ENCODE measurements at places on chromosomes 2 and 18.

GRCh38 chr2:23400703-23401102, 15.7 kb downstream of the KLHL29 start:
- DNase-seq, result no peak

DNA sequence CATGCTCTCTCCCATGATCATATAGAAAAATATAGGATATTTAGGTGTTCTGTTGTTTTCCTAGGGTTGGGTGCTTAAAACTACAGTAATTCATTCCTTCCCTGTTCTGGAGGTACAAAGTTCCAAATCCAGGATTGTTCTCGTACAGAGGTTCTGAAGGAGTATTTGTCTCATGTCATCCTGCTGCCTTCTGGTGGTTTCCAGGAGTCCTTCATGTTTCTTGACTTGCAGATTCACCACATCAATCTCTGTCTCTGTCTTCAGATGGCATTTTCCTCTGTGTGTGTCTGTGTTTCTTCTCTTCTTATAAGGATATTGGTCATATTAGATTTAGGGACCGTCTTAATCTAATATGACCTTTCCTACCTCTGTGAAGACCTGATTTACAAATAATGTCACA, 397.9 kb downstream of the NYAP2 start:
- no peak for DNase-seq

DNA sequence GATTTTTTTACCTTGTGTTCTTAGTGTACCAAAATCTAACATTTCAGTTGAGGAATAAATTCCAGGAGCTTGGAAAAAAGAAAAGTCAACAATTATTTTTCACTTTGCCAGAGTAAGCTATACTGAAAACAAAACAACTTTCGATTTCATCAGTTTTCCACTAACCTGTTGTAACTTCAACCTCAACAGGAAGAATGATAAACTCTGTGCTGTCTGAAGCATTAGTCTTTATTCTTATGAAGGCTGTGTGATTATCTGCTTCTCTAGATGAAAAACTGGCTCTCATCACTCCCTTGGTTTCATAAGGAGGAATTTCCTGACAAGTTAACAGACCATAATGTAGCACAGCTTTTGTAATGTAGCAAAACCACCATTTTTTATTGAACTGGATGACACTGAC, 121.2 kb downstream of the ZAP70 start:
- no peak for DNase-seq

- DNase-seq, result no peak
These were observed 2.0 kb upstream of the HK2 start for GRCh38 chr2:74831693-74832530.

- no peak for DNase-seq
These were observed 61.9 kb upstream of the RBMS1 start for GRCh38 chr2:160555420-160556071.

GRCh38 chr2:104249629-104250028, 604.3 kb upstream of the POU3F3 start:
- DNase-seq, result no peak

- no peak for DNase-seq
These were observed 24.5 kb upstream of the CD28 start for GRCh38 chr2:203681978-203682377.

GRCh38 chr2:239918749-239919148, 106.4 kb downstream of the NDUFA10 start:
- no peak for DNase-seq

DNA sequence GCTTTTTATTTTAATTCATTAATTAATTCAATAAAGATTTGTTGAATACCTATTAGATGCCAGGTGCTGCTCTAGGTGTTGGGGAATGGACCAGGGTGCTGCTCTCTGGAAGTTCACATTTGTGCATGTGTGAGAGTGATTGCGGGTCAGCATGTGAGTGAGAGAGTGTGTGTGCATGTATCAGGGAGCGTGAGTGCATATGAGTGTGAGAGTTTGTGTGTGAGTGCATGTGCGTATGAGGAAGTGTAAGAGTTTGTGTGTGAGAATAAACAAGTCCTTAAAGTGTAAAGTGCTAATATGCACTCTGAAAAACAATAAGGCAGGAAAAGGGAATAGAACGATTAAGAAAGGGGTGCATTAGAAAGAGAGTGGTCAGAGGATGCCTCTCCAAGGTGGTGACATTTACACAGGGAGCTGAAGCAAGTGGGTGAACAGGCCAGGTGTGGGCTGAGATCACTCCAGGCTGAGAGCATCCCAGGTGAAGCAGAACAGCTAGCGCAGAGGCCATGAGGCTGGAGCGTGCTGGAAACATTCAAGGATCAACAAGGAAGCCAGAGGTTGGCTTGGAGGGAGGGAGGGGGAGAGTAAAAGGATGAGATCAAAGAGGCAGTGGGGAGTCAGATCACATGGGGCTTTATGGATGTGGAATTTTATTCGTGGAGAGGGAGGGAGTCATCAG, 50.5 kb upstream of the SLC1A4 start:
- DNase-seq, result no peak

- no peak for DNase-seq
These were observed 336.7 kb downstream of the LPIN1 start for GRCh38 chr2:12083081-12083581.

- no peak for DNase-seq
These were observed 36.8 kb downstream of the MEX3C start for GRCh38 chr18:51160646-51161045.

GRCh38 chr2:46430992-46431391, 48.4 kb upstream of the TMEM247 start:
- DNase-seq, result no peak

GRCh38 chr2:49192036-49192435, 37.7 kb upstream of the FSHR start:
- DNase-seq, result no peak

- no peak for DNase-seq
These were observed 193.1 kb downstream of the ZEB2 start for GRCh38 chr2:144326825-144327224.

DNA sequence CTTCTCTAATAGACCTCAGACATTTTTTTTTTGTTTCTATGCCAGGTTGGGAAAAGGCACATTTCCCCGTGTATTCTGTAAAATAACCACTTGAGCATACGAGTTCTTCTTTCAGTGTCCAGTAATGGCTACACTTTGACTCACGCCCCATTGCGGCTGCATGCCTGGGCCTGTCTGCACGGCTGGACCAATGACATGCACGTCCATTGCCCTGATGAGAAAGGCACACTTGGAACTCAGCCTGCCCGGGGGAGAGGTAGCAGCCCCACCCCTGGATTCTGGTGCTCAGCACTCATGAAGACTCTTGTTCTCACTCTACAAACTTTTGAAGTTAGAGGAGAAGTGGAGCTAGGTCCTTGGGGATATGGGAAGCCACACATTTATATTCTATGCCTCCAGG, 5.8 kb downstream of the PCARE start:
- DNase-seq, result no peak

DNA sequence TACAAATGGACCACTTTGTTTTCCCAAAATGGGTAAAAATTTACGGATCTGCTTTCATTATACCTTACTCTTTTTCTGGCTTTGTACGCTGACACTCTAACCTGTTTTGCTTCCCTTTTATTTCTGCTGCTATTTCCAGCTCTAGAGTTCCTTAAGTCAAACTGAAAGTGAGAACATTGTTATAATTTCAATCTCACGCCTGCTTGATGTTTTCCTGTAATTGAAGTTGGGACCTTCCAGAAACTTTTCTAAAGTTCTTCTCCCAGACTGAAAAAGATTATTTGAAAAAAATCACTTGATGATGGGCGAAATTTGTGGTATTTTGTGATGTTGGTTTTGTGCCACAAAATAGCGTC, 1.8 kb downstream of the GLS start:
- DNase-seq, result no peak

- DNase-seq, result no peak
These were observed 25.8 kb downstream of the NEDD4L start for GRCh38 chr18:58069721-58070292.

- no peak for DNase-seq
These were observed 64.5 kb downstream of the ROCK1 start for GRCh38 chr18:21047126-21047525.

- DNase-seq, result no peak
These were observed 24.5 kb upstream of the ALPP start for GRCh38 chr2:232354069-232354468.

DNA sequence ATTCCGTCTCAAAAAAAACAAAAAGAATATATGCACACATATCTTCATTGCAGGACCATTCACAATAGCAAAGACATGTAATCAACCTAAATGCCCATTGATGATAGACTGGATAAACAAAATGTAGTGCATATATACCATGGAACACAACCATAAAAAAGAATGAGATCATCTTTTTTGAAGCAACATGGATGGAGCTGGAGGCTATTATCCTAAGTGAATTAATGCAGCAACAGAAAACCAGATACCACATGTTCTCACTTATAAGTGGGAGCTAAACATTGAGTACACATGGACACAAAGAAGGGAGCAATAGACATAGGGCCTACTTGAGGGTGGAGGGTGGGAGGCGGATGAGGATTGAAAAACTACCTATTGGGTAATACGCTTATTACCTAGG, 8.8 kb downstream of the NT5C1B start:
- no peak for DNase-seq

DNA sequence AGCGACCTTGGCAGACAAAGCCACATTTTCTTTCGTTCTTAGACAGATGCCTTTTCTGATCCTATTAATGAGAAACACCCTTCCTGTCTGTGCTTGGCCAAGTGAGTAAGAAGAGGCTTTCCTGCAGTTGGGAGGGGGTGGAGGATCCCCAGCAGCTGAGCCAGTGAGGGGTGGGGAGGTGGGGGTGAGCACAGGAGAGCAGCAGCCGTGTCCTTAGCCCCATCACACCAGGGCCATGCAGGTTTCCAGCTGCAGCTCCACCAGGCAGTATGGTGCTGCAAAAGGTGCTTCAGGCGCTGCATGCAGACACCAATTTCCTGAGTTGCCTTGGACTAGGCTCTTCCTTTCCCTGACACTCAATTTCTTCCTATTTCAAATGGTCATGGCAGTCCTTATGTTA, 123.3 kb upstream of the SIX2 start:
- DNase-seq, result no peak

DNA sequence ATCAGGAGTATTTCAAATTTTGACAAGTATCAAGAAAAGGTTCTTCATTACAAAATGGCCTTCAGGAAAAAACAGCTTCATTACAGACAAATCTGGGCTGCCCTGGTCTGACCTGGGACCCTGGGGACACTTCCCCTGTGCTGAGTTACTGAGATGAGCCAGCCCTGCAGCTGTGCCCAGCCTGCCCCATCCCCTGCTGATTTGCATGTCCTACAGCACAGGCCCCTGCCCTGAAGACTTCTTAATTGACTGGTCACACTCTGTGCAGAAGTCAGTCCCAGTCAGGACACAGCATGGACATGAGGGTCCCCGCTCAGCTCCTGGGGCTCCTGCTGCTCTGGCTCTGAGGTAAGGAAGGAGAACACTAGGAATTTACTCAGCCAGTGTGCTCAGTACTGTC, 235.1 kb downstream of the ANKRD36B start:
- no peak for DNase-seq

DNA sequence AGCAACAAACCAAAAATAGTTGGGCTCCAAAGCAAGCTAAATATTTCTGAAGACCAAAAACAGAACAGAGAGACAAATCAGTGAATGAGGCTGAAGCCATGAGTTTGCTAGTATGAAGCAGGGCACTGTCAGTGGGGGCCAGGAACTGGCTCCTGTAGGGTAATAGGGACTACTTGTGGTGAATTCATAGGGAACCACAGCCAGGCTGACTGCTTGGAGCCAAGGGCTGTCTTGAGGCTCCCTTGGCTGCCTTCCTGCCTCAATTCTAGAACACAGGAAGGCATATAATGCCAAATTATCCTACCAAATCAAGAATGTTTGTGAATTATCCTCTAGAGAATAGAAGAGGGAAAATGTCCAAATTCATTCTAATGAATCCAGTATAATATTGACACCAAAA, 406.0 kb downstream of the CCDC85A start:
- DNase-seq, result no peak

- DNase-seq, result no peak
These were observed 59.3 kb upstream of the SPP2 start for GRCh38 chr2:233991196-233991595.

DNA sequence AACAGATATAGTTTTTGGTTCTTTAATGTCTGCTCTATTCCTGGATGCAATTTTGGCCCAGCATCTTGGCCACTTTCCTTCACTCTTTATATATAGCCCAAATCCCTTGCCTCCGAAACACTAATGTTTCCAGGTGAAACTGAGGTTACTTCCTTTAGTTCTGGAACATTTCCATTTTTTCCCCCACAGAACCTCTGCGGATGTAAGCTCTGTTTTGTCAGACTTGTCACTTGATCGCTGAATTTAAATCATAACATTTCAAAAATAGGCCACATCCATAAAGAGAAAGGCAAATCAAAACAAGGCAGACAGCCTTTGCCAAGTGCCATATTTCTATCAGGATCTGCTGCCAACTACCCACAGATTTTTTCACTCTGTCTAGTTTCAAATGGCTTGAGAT, 115.1 kb downstream of the ANKRD44 start:
- DNase-seq, result no peak

DNA sequence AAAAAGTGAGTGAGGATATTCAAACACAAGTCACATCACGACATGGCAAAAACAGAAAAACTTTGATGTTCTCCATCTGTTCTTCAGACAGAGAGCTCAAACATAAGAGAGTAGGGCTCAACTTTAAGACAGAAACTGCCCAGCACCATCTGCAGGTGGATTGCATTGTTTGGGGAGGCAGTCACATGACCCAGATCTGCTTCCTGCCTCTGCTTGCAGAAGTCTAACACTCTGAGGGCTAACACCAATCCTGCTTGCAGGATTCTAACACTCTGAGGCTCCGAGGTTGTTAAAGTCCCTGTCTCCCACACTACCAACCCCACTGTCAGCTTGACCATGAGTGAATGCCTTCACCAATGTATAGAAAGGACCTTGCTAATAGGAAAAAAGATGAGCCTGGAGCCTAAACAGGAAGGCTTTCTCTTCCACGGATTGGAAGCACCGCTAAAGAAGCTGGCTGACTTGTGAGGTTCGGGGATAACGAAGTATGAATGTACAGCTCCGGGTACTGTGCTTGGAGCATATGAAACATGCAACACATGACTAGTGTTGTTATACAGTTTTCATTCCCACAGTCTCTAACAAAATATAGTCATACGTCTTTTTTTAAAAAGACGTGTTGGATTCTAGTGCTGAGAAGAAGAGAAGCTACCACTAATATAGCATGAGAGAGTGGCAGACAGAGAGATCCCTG, 176.6 kb upstream of the CREB1 start:
- no peak for DNase-seq

DNA sequence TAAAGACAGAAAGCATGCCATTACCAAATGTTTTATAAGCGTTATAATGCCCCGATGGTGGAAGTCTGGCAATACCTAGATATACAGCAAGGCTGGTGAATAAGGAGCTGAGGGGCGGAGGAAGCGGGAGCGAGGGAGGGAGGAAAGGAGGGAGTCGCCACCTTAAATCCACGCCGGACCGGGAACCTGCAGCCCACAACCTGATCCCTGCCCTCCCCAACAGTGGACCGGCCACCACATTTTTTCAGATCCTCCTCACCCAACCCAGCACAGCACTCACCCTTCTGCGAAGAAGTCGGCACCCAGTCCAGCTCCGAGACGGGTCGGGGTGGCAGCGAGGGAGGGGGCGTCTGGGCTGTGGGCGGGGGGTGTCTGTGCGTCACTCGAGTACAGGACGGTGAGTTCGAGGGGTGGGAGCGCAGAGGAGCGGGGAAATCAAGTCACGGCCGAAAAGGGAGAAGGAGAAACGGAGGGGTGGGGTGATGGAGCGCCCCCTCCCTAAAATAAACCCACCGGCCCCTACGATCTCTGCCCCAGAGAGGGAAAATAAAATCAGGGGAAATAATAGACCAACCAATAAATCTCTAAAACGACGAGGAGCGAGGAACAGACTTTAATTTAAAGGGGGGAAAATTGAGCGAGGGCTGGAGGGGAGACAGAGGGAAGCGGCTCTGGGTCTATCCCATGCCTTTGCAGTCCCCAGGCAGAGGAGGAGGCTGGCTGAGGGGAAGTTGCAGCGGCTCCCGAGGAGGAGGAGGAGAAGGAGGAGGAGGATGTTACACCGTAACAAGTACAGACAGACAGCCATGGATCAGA, 96.5 kb upstream of the SERTAD2 start:
- DNase-seq, result peak; percentile 11

All from stimulated activated CD4-positive, alpha-beta T cell treated with anti-CD3 and anti-CD28 coated beads, Interleukin-1b, Interleukin-23, amount 100 ng/mL, for 1 hour (primary cell).